ENCODE measurements at places on chromosomes 2 and 18.
A peak's percentile ranks its signal among the peaks of the same experiment; 100 is the strongest.

DNA sequence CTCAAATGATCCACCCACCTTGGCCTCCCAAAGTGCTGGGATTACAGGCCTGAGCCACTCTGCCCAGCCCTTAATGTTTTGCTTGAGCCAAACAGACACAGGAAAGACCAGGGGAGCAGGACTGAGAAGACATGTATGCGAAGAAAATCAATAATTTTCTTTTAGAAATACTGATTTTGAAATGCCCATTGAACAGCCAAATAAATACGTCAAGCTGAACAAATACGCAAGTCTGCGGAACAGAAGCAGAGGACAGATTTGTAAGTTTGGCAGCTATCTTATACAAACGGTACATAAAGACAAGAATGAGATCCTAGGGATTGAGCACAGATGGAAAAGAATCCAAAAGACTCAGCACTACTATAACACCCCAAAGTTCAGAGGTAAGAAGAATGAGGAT, 20.8 kb downstream of the SF3B1 start:
- no peak for DNase-seq

DNA sequence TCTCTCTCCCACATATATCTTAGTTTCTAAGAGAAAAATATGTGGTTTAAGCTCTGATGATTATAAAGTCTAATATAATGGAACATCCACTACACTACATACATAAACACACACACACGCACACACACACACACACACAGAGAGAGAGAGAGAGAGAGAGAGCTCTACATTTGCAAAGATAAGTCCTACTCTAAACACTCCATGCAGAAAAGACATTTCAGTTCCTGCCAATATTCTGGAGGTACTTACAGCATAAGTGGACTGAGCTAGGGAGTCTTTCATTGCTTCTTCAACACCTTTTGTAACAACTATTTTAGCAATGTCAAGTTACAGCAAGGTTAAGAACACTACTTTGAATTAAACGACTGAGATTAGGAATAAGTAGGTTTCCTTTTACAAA, 80.1 kb downstream of the FIGN start:
- DNase-seq: no peak

GRCh38 chr2:163669506-163669905, 66.3 kb downstream of the FIGN start:
- no peak for DNase-seq

- no peak for DNase-seq
These were observed 37.9 kb downstream of the GDF7 start for GRCh38 chr2:20704886-20705285.

- DNase-seq: no peak
These were observed 374.0 kb downstream of the ZNF516 start for GRCh38 chr18:76121011-76121410.

GRCh38 chr2:234843411-234843810, 108.4 kb upstream of the SH3BP4 start:
- no peak for DNase-seq

DNA sequence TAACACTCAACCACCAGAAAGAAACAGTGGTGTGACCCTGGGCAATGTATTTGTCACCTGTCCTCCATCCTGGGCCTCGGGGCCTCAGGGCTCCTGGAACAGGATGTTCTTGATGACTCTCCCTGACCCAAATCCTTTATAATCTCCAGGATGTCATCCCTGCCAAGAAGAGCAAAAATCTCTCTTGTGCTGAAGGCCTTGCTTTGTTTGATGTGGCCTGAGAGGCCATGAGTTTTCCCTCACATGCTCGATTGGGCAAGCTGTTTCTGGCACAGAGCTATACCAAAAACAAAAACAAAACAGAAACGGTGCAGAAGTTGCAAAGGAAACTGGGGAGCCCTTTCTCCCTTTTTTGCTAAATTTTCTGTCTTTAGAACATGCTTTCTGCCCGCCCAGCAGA, 35.7 kb upstream of the ST3GAL5 start:
- DNase-seq: peak; percentile 19

- peak; percentile 37 for DNase-seq
These were observed 7.2 kb upstream of the ABCB11 start for GRCh38 chr2:169038338-169038757.

GRCh38 chr2:70851704-70852103, 16.1 kb upstream of the CD207 start:
- no peak for DNase-seq

GRCh38 chr2:2582998-2583545, 252.0 kb upstream of the MYT1L start:
- DNase-seq: no peak

DNA sequence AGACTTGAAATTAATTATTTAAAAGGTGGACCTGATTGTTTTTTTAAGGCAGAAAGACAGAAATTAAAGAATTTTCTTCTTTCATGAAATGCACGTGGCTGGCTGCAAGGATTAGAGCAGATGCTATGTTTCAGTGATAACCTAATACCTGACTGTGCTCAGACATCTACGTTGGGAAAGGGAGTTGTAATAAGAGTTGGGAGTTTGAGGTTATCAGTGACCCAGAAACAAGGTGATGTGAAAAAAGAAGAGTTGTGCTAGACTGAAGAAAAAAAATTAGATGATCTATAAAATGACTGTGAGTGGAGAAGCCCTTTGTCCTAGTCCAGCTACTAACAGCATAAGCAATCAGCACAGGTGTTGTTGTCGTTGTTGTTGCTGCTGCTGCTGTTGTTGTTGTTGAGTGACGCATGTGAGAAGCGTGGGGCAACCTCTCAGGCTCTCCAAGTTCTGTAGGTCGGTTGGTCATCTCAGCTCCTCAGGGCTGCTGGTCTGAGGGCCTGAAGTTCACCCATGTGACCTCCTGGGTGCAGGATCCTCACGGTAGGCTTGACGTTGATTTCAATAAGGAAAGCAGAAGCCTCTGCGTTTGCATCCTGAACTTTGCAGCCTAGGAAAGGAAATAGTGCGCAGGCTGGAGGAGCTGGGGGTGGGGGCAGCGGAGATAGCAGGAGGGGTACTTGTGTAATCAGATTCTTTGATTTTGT, 7.6 kb downstream of the POU3F3 start:
- no peak for DNase-seq

- no peak for DNase-seq
These were observed 273.0 kb upstream of the ID2 start for GRCh38 chr2:8408560-8409460.

DNA sequence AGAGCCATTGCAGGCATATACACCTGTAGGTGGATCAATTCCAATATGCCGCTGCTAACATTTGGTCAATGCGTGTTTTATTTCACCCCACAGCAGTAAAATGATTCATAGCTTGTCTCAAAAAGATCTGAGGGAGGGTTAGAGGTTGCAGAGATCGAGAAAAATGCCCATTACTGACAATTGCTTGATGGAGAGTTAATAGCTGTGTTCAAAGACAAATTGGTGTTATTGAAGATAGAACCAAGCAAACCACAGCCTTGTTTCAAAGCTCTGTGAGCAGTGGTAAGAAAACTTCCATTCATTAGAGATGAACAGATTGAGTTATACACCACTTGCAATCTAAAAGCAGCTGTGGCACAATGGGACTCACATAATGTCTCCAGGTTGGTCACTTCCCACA, 95.4 kb downstream of the KCNE4 start:
- DNase-seq: no peak

- no peak for DNase-seq
These were observed 54.0 kb downstream of the CLASP1 start for GRCh38 chr2:121595012-121595891.

DNA sequence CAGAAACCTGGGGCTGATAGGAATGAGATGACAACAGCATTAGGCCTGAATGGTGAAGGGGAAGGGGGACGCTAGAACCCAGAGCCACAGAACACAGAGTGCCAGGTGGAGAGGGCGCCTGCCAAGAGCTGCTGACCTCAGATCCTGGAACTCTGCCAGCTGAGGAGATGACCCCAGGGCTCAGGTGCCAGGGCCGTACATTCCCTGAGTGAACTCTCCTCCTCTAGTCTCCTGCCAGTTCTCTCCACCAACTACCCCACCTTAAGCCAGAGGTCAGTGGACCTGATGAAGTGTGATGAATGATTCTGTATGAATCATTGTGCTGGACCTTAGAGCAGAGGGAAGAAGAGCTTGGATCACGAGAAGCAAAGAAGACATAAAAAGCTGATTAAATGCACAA, 1582.2 kb upstream of the ACVR2A start:
- no peak for DNase-seq

DNA sequence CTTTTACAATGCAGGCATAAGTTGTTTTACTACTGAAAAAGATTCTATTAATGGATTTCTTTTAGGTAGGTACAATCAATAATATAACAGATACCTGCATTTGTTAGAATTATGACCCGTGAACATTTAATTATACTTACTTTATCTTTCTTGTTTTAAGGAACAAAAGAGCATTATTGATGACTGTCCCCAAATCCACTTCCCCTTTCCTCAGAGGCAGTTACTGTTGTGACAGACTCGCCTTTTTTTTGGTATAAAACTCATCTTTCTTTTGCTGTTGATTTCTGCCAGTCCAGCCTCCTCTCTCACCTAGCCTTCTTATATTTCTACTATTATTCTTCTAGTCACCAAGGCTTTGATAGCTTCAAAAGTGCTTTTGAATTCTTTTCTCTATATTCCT, 12.1 kb downstream of the ACTR3 start:
- DNase-seq: no peak

DNA sequence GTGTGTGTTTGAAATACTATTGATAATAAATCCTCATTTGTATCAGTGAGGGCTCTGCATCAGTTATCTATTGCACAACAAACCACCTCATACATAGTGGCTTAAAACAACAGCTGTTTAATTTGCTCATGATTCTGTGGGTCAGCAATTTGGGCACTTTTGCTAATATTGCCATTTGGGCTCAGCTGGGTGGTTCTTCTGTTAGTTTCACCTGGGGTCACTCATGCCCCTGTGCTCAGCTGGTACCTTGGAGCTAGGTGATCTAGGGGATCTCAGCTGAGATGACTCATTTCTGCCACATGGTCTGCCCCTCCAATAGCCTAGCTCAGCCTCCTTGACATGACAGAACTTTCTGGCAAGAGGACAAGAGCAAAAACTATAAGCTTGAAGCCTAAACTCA, 126.3 kb downstream of the LYPD6B start:
- DNase-seq: no peak

DNA sequence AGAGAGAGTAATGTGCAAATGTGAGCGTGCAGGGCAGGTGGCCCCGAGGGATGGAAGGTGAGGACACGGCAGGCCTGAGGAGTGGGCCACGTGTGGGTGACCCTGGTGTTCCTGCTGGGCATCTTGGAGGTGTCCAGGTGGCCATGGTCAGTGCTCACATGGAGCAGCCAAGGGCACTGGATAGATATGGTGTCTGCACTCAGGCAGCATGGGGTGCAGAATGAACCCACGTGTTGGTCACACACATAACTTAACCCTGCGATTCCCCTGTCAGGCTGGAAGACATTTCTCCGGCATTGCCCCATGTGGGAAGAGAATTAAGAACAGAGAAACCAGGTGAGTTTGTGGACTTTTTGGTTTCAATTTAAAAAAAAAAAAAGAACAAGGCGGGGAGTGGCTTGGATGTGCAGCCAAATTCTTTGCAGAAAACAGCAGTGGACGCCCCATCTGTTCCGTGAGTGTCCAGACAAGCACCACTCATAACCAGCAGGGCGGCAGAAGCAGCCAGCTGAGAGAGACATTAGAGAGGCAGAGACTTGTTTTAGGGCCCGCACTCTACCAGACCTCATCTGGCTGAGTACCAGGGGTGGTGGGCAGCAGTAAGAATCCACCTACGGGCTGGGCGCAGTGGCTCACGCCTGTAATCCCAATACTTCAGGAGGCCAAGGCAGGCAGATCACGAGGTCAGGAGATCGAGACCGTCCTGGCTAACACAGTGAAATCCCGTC, 249.8 kb downstream of the ACKR3 start:
- no peak for DNase-seq

GRCh38 chr2:172558372-172558771, 2.5 kb downstream of the PDK1 start:
- DNase-seq: no peak

GRCh38 chr2:1780693-1781092, 36.4 kb upstream of the PXDN start:
- no peak for DNase-seq

DNA sequence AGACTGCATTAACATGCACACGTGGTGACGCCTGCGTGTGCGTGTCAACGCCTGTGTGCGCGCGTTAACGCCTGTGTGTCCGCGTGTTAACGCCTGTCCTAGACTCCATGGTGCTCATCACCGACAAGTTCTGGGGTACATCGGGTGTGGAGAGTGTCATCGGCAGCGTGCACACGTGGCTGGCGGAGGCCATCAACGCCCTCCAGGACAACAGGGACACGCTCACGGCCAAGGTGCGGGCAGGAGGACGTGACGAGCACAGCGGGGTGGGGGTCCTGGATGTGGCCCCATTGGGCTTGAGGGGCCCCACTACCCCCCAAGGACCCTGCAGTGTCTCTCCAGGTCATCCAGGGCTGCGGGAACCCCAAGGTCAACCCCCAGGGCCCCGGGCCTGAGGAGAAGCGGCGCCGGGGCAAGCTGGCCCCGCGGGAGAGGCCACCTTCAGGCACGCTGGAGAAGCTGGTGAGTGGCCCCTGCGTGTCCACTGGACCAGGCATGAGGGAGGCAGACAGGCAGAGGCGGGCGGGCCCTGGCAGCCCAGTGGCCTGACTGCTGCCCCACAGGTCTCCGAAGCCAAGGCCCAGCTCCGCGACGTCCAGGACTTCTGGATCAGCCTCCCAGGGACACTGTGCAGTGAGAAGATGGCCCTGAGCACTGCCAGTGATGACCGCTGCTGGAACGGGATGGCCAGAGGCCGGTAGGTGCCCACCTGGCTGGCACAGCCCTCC, 29.2 kb downstream of the GPC1 start:
- no peak for DNase-seq

DNA sequence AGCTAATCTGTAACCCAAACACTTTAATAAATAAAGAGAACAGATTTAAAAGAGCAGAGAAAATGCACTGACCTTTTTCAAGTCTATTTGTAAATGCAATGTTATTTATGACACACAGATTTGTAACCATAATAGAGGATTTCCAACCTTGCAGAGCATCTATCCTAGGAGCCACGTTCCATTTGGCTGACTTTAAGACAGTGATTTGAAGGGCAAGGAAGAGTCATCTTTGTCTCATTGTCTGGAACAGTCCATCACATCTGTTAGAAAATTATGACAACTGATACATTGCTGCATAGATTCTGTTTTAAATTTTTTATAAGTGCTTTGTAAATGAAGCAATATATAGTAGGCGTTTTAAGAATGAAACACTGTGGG, 90.8 kb upstream of the L3MBTL4 start:
- no peak for DNase-seq

GRCh38 chr2:174322746-174323145, 12.0 kb upstream of the SP9 start:
- no peak for DNase-seq
